Stimulated activated CD8-positive, alpha-beta memory T cell treated with anti-CD3 and anti-CD28 coated beads, Interleukin-4, amount 100 ng/mL, for 4 hours (primary cell): ENCODE measurements at places on chromosomes 6 and 20.

DNA sequence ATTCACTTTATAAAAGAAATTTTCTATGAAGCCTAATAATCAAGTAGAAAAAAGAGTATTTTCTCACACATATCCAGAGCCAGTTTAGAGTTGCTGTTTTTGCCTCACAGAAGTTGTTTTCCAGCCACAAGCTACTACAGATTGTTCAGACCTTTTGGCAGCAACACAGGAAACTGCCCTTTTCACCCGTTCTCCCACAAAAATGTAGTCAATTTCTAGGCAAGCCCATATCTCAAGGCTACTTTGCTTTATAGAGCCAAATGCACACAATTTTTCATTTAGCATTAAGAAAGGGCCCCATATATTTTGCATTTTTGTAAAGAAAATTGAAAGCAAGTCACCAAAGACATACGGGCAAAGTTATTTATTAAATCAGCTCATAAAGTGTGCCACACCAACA, 49.5 kb downstream of the EPB41L2 start:
- DNase-seq: no peak

GRCh38 chr20:62734881-62735280, 26.2 kb downstream of the NTSR1 start:
- DNase-seq: no peak

- no peak for DNase-seq
Observed at GRCh38 chr6:38973178-38974057, 75.2 kb upstream of the GLP1R start.

DNA sequence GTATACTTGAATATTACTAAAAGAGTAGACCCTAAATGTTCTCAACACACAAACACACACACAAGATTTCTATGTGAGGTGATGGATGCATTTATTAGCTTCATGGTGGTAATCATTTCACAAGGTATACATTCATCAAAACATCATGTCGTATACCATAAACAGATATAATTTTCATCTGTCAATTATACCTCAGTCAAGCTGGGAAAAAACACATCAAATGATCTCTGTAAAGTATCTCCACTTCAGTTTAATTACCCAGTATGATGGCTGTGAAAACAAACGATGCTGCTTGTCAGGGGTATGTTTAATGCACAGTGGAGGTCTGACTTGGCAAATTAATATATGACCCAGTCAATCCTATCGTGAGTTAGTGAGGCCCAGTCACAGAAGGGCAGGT, 157.2 kb downstream of the MTFR2 start:
- no peak for DNase-seq

GRCh38 chr6:34697544-34697836, 923 bp upstream of the ILRUN start:
- DNase-seq: no peak

GRCh38 chr6:41771058-41771983, 8.4 kb downstream of the FRS3 start:
- DNase-seq: no peak

- DNase-seq: no peak
Observed at GRCh38 chr20:17660667-17661066, 21.4 kb downstream of the RRBP1 start.

DNA sequence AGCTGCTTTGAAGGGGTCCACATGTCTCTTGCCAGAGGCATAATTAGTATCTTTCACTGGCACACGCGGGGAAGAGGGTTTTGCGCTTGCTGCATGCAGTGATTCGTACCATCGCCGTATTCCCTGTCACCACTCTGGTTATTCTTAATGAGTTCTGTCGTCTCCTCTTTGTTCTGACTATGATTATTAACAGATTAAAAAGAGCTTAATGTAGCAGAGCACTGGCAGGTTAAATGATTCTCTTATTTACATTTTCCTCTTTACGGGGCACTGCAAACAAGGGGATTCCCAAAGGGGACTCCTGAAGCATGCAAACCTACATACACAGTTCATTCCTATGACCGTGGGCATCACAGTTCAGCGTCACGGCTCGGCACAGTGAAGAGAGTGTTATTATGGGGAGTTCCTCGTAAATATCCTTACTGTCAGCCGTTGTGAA, 204.8 kb downstream of the DTNBP1 start:
- no peak for DNase-seq

- no peak for DNase-seq
Observed at GRCh38 chr6:10883312-10884244, 1.7 kb upstream of the GCM2 start.

DNA sequence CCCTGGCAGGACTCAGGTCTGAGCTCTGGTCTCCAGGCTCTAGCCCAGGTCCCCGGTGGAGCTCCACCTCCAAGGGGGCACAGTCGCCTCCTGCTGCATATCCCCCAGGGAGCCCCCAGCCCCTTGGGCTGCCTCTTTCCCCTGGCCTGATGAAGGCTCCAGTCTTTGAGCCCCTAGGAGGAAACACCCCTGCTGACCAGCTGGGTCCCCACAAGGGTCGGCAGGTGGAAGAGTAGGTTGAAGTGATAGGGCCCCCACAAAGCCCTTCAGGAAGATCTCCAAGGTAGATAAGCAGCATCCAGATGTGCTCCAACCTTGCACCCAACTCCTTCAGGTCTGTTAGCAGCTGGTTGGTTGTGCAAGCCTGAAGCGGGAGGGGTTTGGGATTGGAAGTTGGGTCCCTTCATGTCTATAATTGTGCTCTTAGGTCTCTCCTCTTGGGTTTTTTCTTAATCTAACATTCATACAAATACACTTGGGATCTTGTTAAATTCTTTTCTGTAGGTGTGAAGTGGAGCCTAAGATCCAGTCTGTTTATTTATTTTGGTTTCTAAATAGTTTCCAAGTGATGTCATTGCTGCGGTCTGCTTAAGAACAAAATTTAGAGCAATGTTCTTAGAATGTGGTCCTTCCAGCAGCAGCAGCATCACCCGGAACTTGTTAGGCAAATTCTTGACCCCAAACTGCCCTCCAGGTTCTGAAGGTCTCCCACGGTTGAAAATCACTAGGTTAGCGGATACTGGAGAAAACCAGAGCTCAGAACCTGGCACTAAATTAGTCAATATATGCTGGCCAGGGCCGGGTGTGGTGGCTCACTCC, 5.1 kb downstream of the UBE2C start:
- DNase-seq: no peak

GRCh38 chr6:43869079-43869710, 99.2 kb downstream of the VEGFA start:
- DNase-seq: no peak

GRCh38 chr6:14028631-14029030, 88.9 kb upstream of the CD83 start:
- no peak for DNase-seq

GRCh38 chr6:9540126-9540525, 874.7 kb downstream of the TFAP2A start:
- no peak for DNase-seq

- DNase-seq: no peak
Observed at GRCh38 chr20:58012731-58013510, 215.5 kb downstream of the ANKRD60 start.

DNA sequence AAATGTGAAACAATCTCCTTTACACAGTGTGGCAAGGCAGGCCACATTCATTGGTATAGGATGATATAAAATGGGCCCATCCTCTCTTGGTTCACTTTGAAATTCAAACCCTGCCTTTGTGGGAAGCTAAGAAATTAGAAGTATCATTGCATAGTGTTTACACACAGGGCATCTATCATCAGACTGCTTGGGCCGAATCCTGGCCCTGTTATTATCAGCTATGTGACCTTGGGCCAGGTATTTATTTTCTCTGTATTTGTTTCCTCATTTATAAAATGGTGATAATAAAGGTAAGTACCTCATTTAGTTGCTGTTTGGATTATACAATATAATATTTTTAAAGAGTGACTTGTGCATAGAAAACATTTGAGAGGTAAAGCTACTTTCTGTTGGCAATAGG, 45.5 kb downstream of the PTPRK start:
- DNase-seq: no peak

GRCh38 chr6:90079560-90080490, 185.6 kb downstream of the GJA10 start:
- DNase-seq: no peak

DNA sequence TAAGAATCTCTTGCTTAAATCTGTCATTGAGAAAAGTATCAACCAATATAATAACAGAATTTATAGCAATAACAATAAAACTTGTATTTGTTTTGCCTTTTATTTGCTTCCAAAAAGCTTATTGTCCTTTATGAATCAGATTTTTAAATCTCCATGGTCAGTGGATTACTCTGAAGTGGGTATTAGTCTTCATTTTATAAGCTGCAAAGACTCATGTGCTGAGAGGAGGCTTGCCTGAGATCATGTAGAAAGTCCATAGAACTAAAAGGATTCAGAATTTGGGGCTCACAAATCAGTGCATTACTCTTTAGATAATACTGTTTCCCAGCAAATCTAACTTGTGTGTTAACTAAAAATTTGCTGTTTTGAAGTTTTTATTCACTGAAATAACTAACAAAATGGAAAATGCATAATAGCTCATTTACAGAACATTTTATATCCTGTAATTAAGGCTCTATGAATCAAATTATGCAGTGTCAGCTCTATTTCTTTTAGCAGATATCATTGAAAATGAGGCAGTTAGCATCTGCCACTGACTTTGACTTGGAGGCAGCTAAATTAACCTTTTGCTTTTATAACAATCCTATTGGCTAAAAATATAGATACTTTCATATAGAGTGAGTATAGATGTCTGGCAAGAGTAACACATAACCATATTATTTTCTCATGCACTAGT, 781.1 kb upstream of the CITED2 start:
- DNase-seq: no peak

- DNase-seq: no peak
Observed at GRCh38 chr20:48637461-48637860, 190.3 kb downstream of the PREX1 start.

DNA sequence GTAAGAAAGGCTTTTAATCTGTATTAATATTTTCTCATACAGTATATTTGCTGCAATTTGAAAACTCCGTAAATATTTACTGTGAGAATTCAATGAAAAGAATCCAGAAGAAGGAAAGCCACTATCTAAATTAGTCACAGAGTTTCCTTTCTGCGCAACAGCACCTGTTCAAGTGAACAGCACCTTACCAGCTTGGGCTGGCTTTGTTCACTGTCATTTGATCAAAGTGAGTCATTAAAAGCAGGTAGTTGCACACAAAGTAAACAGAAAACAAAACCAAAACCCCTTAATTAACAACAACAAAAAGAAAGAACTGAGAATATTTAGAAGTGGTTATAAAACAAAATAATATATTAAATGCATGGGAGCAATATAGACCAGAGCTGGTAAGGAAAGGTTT, 12.8 kb downstream of the SMLR1 start:
- no peak for DNase-seq

- DNase-seq: no peak
Observed at GRCh38 chr6:27825025-27825793, 87.0 kb downstream of the OR2B2 start.

DNA sequence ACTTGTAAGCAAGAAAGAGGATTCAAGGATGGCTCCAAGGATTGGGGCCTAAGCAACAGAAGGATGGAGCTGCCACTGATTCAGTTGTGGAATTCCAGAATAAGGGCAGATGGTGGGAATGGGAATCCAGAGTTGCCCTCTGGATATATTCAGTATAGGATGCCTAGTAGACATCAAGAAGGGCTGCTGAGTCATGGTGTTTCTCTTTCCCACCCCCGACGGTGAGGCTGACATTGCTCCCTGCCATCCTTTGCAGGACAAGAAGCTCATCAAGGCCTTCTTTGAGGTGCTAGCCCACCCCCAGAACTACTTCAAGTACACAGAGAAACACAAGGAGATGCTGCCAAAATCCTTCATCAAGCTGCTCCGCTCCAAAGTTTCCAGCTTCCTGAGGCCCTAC, 11.2 kb upstream of the ZNF76 start:
- no peak for DNase-seq

- no peak for DNase-seq
Observed at GRCh38 chr6:57262901-57263694, 41.0 kb upstream of the RAB23 start.

- DNase-seq: no peak
Observed at GRCh38 chr6:80331522-80331921, 225.1 kb downstream of the BCKDHB start.

DNA sequence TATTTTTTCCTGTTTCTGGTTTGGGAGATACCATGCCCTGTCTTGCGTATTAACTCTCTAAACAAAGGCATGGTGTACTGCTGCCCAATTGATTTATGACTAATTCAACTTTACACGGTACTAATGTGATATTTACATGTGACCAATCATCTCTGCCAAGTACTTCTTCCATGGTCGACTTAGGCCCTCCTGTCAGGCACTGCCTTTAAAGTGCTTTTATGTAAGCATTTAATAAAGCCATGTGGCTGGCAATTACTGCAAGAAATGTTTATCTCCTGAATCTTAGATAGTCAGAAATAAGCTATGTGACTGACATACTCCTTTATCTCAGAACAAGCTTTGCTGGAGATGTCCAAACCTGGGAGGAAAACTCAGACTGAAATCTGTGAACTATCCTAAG, 323.4 kb downstream of the BTBD3 start:
- DNase-seq: no peak

- no peak for DNase-seq
Observed at GRCh38 chr6:38508286-38508685, 131.4 kb downstream of the BTBD9 start.

- no peak for DNase-seq
Observed at GRCh38 chr20:3869839-3870634, 19.1 kb upstream of the PANK2 start.

GRCh38 chr6:13368079-13368730, 39.9 kb upstream of the TBC1D7 start:
- DNase-seq: no peak

GRCh38 chr6:152588456-152588855, 48.7 kb downstream of the SYNE1 start:
- DNase-seq: no peak

DNA sequence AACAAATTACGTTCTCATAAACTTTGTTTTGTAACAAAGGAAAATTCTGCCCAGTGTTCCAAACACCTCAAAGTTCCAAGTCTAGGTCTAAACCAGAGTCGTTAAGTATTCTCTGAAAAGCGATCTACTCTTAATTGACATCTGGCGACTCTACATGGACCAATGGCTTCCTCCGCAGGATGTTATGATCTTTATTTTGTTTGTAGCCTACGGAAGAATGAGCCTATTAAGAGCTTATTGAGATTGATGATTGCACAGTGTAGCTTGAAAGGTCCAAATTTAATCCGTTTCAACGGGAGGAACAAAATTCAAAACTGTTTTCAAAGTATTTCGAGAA, 61.1 kb downstream of the FAM217A start:
- DNase-seq: no peak

DNA sequence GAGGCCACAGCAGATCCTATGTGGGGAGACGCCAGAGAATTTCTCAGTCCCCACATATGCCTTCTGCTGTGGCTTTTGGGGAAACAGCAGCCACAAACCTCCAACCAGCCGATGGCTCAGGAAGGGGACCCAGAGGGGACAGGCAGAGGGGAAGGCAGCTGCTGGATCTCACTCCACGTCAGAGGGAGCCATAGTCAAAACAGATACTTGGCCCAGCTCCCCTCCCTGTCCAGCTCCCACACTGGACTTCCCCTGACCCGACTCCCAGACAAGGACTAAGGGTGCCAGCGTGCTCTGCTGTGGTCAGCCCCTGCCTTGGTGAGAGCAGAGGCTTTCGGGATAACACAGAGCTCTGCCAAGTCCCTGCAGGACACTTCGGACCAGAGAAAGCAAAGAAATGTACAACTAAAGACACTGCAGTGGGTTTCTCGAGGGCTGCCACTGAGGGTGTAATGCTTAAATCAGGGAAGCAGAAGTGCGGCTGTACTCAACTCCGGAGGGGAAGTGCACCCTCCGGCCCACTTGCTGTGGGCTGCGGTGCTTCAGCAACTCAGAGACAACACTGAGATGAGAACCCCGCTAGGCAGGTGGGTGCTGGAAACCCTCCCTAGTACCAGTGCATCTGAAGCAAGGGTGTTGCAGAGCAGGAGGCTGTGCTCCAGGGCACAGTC, 47.2 kb downstream of the RRBP1 start:
- no peak for DNase-seq

GRCh38 chr6:109336221-109336961, 45.9 kb downstream of the CD164 start:
- no peak for DNase-seq
